Stimulated activated CD4-positive, alpha-beta T cell treated with anti-CD3 and anti-CD28 coated beads, Interleukin-1b, Interleukin-23, amount 100 ng/mL, for 1 hour (primary cell): ENCODE measurements at places on chromosomes 7 and 10.

DNA sequence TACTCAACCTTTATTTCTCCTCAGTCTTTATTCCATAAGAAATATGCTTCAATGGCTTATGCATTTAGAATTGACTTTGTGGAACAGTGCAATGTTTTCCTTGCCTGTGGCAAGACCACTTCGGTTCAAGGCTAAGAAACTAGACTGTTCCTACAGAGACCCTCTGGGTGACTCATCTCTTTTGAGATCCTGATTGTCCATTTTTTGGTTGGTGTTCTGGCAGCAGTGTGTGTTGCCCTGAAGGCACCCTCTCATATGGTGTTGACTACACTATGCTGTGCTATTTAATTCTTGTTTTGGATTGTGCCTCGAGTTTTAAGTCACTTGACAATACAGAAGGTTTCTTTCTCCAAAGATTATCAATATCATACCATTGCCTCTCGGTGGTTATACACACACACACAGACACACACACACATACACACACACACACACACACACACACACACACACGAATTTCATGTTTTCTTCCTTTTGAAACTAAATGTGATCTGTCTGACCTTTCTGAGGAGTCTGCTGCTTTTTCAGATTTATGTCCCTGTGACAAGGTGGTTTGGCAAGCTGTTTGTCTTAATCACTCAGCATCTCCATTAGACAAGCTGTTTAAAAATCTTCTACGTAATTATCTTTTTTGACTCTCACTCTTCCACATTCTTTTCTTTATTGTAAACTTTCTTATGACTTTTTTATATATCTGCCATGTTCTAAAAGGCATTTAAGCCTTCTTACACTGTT lies 187.2 kb downstream of the VTI1A start:
- DNase-seq: no peak

DNA sequence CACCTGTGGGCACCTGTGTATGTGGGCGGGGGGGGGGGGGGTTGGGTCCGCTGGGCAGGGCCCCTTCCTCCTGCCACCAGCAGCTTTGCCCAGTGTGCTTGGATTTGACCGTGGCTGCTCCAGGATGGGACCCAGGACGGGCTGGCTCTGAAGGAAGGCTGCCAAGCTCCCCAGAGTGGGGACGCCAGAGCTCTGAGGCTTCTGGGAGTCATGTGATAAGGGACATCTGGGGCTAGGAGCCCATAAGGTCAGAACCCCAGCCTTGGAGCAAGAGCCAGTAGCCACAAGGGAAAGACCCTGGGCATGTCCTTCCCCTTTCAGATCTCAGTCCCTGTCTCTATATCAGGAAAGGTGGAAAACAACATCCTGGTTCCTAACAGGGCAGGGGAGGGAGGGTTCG lies 21.8 kb upstream of the AMZ1 start:
- DNase-seq: no peak

GRCh38 chr7:100604976-100605911 lies 3.1 kb downstream of the PCOLCE start:
- peak; percentile 17 for DNase-seq

DNA sequence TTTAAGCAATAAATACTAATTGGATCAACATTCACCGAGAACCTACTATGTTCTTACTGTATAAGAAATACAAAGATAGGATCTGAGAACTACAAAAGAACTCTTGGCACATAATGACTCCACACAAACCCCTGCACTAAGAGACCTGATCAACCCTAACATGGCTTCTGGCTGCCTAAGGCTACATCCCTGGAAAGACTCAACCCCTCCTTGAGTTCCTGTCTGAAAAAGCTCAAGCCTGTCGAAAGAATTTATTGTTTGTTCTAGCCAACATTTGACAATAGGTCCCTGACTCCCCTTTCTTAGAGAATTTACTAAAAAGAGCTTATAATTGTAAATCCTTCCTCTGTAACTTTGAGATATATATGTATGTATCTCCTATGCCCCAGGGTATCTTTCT lies 125.3 kb upstream of the SGCE start:
- DNase-seq: no peak

DNA sequence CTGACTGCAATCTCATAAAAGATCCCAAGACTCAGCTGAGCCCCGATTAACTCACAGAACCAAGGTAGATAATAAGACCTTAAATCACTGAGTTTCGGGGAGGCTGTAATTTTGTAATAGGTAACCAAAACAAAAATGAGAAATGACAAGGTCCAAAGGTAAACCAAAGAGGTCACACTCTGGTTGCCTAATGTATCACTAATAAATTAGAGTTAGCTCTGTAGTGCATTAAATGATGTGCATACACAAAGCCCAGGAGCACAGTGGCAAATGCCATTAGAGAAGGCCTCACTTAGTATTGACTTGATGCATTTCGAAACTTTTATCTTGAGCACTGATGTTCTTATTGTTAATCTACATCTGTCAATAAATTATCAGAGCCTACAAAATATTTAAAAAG lies 237.7 kb upstream of the CCDC6 start:
- no peak for DNase-seq

GRCh38 chr7:1024331-1024841 lies 20.0 kb upstream of the GPR146 start:
- DNase-seq: no peak

- no peak for DNase-seq
Observed at GRCh38 chr7:55131142-55131929, 112.5 kb downstream of the EGFR start.

- DNase-seq: no peak
Observed at GRCh38 chr10:130901311-130902165, 410.0 kb downstream of the TCERG1L start.

DNA sequence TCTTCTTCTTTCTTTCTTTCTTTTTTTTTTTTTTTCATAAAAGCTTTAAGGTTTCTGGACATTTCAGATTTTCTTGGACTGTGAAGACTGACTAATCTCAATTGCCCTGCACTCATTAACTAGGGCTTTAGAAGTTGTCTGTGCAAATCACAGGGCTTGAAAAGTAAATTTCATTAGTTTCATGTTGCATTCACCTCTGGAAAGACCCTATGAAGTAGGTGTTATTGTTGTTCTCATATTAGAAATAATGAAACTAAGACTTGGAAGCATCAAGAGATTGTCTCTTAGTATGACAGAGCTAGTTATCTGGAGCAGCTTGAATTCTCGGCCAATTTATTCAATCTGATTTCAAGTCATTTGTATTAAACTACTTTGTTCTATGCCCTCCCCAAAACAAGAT lies 28.2 kb upstream of the SEMA3D start:
- DNase-seq: no peak

GRCh38 chr10:60796481-60796880 lies 18.2 kb downstream of the CDK1 start:
- no peak for DNase-seq

DNA sequence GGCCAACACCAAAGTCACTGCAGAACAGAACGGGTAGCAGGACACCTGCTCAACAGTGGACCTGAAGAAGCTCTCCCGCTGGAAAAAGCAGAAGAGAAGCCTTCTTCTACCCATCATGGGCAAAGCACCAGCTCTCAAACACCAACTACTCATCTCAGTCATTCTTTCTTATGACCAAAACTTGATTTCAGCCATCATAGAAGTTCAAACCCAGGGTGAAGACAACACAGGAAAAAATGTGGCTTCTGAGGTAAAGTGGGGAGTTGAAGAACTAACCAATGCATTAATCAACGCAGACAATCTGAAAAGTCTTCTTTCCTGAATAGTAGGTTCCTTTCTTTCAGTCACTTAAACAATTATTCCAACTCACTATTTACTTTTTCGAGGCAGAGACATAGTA lies 83.3 kb downstream of the ELMO1 start:
- no peak for DNase-seq

GRCh38 chr10:36526033-36526432 lies 599.4 kb upstream of the ANKRD30A start:
- no peak for DNase-seq

DNA sequence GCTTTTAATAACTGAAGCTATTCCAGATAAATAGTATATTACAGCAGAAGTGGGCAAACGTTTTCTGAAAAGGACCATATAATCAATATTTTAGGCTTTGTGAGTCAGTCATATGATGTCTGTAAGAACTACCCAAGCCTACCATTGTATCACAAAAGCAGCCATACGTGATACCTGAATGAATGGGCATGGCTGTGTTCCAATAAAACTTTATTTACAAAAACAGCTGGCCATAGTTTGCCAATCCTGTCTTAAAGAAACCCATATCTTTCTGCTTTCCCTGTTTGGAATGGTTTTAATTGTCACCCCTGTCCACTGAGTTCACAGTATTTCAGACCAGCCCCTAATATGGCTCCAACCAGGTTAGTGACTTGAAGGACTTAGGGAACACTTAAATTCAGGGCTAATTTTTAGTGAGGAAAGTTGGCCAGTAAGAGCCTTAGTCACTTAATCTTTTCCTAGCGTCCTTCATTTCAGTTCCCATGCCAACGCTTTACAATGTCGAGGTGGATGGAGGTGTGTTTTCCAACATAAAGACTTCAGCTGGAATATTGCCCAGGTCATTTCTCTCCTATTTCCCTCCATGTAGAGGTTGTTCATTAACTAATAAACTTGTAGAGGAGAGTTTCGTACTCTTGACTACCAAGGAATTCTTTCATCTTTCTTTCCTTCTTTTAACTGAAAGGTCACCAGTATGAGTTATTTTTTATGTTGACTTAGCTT lies 184.5 kb downstream of the TRIL start:
- DNase-seq: no peak

DNA sequence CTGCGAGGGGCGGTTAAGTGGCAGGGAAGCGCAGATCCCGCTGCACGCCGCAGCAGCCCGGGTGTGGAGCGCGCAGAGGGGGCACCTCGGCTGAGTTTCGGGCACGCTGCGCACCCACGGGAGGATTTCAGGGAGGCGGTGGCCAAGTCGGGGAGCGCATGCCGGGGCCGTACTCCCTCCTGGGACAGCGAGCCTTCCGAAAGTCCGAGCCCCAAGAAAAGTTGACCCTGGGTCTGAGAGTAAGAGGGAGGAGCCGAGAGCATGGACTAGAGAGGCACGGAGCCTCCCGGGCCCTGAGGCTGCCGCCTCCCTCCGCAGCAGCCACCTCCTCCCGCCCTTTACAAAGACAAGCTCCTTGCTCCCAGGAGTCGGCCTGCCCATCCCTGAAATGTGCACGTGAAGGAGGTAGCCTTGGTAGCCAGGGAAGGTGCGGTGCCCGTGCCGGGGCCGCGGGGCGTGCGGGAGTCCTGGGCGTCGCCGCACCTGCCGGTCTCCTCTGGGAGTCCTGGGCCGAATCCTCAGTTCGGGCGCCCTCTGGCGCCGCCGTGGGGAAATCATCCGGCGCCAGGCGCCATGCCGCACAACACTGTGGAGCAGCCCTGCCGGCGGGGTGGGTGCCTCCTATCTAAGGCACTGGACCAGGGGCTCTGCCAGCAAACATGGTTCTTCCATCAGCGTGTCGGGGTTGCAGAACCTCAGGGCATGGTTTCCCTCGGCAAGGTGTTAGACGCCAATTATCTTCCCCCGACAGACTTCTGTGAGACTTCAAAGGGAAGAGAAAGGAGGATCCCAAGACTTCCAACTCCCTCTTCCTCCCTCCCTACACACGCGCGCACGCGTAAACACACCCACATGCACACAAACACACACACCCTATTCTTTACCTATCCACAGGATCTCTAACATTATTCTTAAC lies 104.0 kb downstream of the TRIL start:
- peak; percentile 58 for DNase-seq

DNA sequence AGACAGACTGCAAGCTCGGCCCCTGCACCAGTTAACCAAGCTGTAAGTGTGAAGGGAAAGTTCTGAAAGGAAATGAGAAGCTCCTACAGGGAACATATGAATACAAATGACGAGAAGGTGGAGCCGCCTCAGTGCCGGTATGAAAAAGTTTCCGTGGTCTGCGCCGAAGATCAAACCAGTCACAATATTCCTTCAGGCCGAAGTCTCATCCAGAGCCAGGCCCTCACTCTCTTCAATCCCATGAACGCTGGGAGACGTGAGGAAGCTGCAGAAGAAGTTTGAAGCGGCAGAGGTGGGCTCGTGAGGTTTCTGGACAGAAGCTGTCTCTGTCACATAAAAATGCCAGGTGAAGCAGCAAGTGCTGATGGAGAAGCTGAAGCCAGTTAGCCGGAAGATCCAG lies 71.9 kb downstream of the CFAP46 start:
- DNase-seq: no peak

DNA sequence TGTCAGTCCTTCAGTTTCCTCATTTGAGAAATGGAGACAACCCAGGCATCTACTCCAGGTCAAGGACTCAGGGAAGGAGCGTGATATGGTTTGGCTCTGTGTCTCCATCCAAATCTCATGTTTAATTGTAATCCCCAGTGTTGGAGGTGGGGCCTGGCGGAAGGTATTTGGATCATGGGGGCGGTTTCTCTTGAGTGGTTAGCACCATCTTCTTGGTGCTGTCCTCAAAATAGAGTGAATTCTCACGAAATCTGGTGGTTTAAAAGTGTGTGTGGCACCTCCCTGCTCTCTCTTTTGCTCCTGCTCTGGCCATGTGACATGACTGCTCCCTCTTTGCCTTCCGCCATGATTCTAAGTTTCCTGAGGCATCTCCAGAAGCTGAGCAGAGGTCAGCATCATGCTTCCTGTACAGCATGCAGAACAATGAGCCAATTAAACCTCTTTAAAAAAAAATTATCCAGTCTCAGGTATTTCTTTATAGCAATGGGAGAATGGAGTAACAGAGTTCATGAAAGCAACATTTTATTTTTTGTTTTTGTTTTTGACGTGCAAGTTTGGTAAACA lies 30.0 kb downstream of the ARHGAP22 start:
- no peak for DNase-seq

GRCh38 chr7:1122832-1123501 lies 35.1 kb downstream of the GPER1 start:
- no peak for DNase-seq

GRCh38 chr10:132463333-132464255 lies 66.6 kb downstream of the PWWP2B start:
- DNase-seq: no peak
